SIG-M5 (cell line): ENCODE measurements at places on chromosomes 12 and 14.

- DNase-seq, result no peak
These were observed 21.6 kb downstream of the ATF1 start for GRCh38 chr12:50785406-50786001.

DNA sequence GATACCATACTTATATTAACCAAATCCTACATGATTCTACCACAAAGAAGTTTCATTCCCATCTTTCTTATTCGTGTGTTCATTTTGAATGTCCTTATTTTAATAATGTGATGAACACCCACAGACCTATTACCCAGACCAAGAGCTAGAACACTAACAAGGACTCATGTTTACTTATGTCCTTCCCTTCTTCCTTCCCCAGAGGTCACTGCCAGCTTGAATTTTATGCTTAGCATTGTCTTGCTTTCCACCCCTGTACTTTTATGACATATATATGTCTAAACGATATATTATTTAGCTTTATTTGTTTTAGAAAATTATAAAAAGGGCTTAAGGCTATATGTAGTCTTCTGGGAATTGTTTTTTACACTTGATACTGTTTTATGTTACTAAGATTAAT lies 238.6 kb downstream of the LRIG3 start:
- DNase-seq, result no peak

DNA sequence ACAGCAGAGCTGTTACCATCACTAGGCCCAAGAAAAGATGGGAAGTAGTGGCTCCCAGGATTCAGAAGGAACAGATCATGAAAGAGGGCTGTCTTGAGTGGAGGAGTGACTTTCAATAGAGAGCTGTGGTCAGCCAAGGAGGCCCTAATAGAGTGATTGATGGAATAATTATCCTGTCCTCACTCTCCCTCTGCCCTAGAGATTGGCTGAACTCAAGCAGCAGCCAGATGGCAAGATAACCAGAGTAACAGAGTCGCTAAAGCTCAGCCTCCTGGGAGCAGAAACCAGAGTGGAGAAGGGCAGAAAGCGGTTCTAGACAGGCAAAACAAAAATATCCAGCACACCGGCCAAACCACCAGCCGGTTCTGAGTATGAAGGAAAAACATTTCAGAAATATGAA lies 23.1 kb downstream of the GMFB start:
- no peak for DNase-seq

DNA sequence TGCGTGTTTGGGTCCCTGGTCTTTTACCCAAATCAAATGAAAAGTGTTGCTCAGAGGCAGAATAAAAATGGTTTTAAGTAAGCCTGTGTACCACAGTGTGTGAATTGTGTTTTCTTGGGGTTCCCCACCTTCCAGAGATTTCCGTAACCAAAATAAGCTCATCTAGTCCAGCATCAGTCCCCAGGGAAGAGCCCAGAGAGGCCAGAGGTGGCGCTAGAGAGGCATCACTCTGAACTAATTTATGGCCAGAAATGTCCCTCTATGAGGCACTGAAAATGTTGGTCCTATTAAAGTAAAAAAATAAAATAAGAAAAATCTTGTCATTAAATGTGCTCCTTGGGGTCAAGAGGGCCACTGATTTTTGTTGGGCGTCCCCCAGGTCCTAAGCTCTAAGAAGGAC lies 24.9 kb upstream of the PRKAB1 start:
- no peak for DNase-seq

- DNase-seq, result no peak
These were observed 76.1 kb upstream of the SAV1 start for GRCh38 chr14:50744231-50744630.

- no peak for DNase-seq
These were observed 9.4 kb upstream of the VTI1B start for GRCh38 chr14:67683842-67684241.

GRCh38 chr14:64786296-64787149 lies 82.3 kb downstream of the PLEKHG3 start:
- no peak for DNase-seq

GRCh38 chr12:45469902-45470301 lies 254.0 kb downstream of the ANO6 start:
- DNase-seq, result no peak

DNA sequence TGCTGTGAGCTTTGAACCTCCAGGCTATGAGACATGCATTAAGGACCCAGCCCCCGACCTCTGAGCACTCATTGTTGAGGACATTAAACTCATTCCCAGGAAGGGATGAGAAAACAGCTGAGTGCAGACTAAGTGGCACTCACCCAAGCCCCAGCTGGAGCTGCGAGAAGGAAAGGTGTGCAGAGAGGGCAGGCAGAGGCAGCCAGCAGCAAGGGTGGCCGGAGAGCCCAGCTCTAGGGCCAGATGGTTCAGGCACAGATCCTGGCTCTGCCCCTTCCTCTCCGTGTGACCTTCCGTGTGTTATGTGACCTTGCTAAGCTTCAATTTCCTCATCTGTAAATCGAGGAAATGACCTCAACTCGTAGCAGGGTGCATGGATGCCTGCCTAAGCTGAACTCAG lies 3.7 kb downstream of the TSPAN11 start:
- DNase-seq, result no peak

- no peak for DNase-seq
These were observed 25.8 kb upstream of the PLXNC1 start for GRCh38 chr12:94122591-94122990.

GRCh38 chr12:85713373-85713772 lies 122.8 kb downstream of the RASSF9 start:
- no peak for DNase-seq

DNA sequence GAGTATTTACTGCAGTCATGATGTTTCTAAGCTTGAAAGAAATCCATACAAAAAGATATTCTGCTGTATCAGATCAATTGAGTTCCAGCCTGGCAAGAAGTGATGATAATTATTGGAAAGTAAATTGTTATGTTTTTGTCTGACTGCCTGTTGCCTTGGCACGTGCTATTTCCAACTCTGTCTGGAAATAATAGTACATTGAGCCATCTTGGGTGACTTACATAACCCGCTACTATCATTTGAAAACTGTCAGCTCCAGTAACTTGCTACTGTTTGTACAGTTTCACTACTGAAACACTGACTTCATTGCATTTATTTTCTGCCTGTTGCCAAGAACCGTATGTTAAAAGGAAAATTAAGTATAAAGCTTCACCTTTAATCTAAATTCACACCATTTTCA lies 318.6 kb downstream of the ITPR2 start:
- no peak for DNase-seq

DNA sequence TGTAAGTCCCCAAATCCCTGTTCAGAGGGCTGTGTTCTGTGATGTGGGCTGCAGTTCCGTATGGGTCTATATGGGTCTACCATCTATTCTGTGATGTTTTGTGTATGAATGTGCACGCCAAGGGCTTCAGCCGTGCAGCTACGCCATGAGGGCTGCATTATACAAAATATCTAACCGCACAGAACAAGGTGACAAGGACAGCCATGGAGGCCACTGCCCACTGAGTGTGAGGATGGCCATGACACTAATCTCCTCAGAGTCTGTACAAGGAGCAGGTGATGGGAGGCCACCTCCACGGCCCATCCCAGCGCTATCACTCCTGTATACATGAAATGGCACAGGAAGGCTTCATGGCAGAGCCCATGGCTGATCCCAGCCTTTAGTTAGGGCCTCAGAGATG lies 102.0 kb downstream of the DICER1 start:
- DNase-seq, result no peak

DNA sequence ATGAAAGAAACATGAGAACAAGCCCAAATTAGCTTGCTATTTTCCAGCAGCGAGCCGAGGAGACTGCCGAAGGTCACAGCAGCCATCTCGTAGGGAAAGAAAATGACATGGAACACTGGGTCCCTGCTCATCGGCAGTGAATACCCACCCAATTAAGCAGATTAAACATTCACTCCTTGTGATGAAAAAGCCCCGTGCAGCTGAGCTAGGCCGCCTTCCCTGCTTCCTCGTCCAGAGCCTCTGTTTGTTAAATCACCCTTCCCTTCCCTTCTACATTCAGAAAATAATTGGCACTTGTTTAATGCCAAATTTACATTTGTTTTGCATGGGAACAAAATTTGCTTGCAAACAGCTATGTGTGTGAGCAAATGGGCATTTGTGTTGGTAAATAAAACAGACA lies 342.5 kb downstream of the RMST start:
- DNase-seq, result no peak

GRCh38 chr12:8628731-8629130 lies 16.1 kb upstream of the AICDA start:
- DNase-seq, result no peak

- DNase-seq, result no peak
These were observed 179.4 kb upstream of the PRMT8 start for GRCh38 chr12:3311491-3312103.

DNA sequence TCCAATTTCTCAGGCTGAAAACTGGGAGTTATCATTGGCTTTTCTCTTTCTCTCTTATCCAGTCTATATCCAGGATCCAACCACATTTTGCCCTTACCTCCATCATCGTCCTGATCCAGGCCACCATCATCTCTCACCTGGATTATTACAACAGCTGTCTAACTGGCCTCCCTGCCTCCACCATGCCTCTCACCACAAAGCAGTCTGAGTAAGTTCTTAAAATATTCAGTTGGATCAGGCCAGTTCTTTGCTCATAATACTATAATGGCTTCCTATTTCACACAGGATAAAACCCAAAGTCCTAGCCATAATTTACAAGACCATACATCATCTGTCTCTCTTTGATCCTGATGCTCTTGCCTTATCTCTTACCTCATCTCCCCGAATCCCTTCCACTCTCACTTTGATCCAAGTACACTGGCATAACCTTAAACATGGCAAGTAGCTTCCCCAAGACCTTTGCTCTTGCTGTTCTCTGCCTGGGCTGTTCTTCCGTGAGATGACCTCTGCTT lies 133.4 kb upstream of the RAP1B start:
- no peak for DNase-seq

DNA sequence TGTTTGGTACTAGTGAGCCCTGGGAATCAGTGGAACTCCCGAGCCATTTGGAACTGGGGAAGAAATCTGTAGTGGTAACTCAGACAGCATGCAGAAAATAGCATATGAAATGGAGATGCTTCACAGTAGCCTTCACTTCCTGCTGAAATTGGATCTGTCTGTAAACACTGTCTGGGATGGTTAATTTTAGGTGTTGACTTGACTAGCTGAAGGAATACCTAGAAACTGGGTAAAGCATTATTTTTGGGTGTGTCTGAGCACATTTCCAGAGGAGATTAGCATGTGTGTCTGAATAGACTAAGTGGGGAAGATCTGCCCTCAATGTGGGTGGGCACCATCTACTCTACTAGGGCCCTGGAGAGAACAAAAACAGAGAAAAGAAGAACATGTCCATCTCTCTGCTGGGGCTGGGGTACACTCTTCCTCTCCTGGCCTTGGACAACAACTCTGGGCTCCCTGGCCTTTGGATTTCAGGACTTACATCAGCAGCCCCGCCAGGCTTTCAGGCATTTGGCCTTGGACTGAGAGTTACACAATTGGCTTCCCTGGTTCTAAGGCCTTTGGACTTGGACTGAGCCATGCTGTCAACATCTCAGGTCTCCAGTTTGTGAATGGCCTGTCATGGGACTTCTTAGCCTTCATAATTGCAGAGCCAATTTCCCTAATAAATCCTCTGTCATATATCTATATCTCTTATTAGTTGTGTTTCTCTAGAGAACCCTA lies 14.0 kb upstream of the CRADD start:
- no peak for DNase-seq

GRCh38 chr14:30838351-30838750 lies 36.0 kb upstream of the COCH start:
- DNase-seq, result no peak

GRCh38 chr12:12891080-12891880 lies at the start of gene GPRC5A:
Gene GPRC5A, plus strand, starts transcription at chr12:12891562. Its CDS starts 16,688 bp downstream, at chr12:12908250.
- no peak for DNase-seq

DNA sequence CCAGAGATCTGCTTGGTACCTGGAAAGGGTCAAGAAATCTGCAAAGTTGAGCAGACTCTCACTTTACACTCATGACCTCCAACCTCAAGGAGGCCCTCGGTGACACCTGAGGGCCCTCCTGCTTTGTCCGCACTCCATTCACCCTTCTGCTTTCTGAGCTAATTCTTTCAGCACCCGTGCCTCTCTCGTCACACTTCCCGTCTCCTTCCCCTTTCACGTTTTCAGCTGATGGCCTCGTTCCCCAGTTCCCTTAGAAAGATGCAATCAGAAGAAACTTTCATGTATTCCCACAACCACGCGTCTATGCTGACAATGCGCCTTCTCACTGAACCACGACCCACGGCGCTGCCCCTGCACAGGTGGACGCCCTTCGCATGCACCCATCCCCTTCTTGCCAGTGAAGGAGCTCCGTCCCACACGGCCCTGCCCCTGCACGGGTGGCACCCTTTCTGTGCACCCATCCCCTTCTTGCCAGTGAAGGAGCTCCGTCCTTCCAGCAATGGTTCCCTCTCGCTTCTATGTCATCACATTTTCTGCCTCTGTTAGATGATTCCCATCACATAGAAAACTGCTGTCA lies 340.1 kb upstream of the FKBP4 start:
- no peak for DNase-seq

- no peak for DNase-seq
These were observed 63.6 kb downstream of the DAAM1 start for GRCh38 chr14:59251811-59252771.

- no peak for DNase-seq
These were observed 31.5 kb downstream of the CLEC1A start for GRCh38 chr12:10067264-10067663.

- peak; percentile 43 for DNase-seq
These were observed 5.8 kb downstream of the HNRNPC start for GRCh38 chr14:21263284-21264024.

GRCh38 chr12:9134981-9135628 lies 19.4 kb upstream of the A2M start:
- DNase-seq, result no peak

GRCh38 chr12:59084511-59085375 lies 164.4 kb upstream of the LRIG3 start:
- DNase-seq, result no peak

DNA sequence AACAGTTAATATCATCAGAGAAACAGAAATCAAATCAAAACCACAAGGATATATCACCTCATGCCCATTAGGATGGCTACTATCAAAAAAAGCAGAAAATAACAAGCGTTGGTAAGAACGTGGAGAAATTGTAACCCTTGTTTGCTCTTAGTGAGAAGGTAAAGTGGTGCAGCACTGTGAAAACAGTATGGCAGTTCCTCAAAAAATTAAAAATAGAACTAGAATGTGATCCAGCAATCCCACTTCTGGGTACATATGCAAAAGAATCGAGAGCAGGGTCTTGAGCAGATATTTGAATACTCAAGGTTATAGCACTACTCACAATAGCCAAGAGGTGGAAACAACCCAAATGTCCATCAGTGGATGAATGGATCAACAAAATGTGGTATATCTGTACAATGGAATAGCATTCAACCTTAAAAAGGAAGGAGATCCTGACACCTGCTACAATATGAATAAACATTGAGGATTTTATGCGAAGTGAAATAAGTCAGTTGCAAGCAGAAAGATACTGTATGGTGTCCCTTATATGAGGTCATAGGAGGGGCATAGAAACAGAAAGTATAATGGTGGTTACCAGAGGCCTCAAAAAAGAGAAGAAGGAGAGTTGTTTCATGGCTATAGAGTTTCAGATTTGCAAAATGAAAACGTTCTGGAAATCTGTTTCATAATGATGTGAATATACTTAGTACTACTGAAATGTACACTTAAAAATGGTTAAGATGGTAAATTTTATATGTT lies 131.0 kb upstream of the EEA1 start:
- DNase-seq, result no peak

GRCh38 chr12:130124605-130125244 lies 37.5 kb upstream of the FZD10 start:
- no peak for DNase-seq

- no peak for DNase-seq
These were observed 138.2 kb downstream of the NUAK1 start for GRCh38 chr12:106000382-106001104.

- DNase-seq, result no peak
These were observed 278.1 kb downstream of the NUAK1 start for GRCh38 chr12:105860561-105861207.

- DNase-seq, result no peak
These were observed 811.7 kb downstream of the C12orf50 start for GRCh38 chr12:87217491-87217890.
